NCI-H1092 treated with DMSO at 0.1 percent for 48 hours (cell line): ENCODE measurements at places on chromosomes 3 and 15.
A peak's percentile ranks its signal among the peaks of the same experiment; 100 is the strongest.

DNA sequence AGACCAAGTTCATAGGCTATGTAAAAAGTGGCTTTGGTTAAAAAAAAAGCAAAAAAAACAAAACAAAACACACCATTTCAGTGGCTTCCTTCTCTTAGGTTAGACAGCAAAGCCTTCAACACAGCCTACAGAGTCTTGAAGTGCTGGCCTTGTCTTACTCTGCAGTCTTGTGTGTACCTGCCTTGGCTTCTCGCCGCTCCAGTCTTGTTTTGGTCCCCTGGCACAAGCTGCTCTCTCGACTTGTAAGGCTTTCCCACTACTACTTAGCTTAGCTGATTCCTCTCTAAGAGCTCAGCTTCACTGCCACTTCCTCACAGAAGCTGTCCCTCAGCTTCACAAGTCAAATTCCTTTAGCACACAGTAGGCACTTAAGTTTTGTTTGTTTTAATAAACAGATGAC is 63.0 kb downstream of the ST3GAL6 start:
- no peak for DNase-seq

DNA sequence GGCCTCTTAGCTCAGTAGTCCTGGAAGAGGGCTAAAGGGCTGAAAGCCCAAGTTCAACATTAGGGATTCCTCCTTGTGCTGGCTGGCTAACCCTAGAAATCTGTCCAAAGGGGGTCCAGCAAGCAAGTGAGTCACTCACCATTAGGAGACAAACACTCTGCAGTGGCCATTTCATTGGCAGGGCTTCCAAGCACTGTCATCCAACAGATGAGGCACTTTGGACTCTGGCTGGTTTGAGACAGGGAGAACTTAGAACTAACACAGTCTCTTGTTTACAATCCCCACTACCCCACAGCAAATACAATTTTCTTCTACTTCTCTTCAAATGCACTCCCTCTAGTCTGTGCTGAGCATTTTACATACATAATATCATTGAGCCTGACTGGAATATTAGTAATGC is 10.1 kb upstream of the WNT5A start:
- DNase-seq: no peak

DNA sequence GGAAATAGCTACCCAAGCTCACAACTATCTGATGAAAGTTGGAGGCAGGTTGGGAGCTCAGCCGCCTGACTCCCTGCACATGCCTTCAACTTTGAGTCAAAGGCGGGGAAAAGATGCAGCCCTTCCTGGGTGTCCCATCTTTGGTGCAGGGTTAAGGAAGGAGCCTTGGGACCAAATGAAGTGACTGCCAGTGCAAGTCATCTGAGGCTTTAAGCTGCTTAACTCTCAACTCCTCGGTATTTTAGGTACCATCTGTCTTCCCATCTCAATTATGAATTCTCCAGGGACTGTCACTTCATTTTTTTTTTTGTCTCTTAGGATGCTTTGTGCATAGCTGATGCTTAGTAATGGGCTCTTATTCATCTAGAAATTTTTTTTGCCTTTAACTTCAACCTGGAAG is 408.8 kb upstream of the C2CD4B start:
- DNase-seq: no peak

GRCh38 chr15:70200511-70201424 is 103.1 kb upstream of the TLE3 start:
- DNase-seq: no peak

DNA sequence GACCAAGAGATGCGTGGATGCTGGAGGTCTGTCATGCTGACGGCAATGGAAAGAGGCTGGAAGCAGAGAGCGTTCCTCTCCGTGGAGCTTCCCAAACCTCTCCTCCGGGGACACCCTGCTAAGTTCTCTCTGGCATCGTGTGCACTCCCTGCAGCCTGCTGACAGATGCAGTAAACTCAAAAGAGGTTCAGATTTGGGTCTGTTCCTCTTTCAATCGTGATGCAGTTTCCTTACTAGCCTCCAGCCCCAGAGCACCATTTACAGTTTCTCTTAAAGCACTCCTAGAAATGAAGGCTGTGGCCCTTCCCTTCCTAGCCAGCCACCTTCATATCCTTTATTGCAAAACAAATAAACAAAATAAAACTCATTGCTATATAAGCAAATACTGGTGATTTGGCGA is 47.3 kb upstream of the LRRC58 start:
- DNase-seq: no peak

- no peak for DNase-seq
Observed at GRCh38 chr15:26736502-26737248, 36.2 kb downstream of the GABRB3 start.

GRCh38 chr15:45849136-45849535 is 214.3 kb downstream of the SQOR start:
- no peak for DNase-seq

GRCh38 chr3:178588628-178589027 is 52.4 kb downstream of the KCNMB2 start:
- DNase-seq: peak; percentile 69

DNA sequence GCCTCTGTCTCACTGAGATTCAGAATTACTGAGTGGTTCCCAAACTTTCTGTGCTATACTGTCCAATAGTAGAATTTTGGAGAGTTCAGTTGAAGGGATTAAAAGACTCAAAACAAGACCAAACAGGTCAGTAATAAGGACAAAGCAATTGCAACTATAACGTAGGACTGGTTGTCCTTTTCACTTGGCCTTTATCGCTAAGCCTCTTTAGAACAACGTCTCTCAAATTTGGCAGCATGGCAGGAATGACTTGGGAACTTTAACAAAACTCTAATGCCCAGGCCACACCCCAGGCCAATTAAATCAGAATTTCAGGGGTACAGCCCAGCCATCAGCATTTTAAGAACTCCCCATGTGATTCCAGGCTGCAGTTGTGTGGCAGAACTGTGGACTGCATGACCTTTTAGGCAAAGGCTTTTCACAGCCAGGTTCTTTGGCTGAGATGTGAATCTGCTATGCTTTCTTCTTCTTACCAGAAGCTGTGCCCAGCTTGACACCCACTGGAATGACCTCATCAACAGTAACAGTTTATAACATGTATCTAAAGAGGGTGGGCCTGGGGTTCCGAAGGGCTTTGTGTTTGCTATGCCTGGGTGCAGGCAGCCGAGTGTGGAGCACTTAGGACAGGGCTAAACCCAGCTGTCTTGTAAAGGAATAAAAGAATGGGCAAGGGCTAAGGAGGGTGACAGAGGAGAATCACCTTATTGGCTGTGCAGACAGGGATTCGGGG is 226.2 kb upstream of the PRICKLE2 start:
- DNase-seq: no peak

GRCh38 chr3:30124435-30125370 is 481.7 kb upstream of the TGFBR2 start:
- DNase-seq: peak; percentile 20

GRCh38 chr3:113219605-113220300 is 8.4 kb downstream of the BOC start:
- DNase-seq: no peak

GRCh38 chr3:56222866-56223265 is 245.4 kb downstream of the ERC2 start:
- no peak for DNase-seq

- DNase-seq: no peak
Observed at GRCh38 chr3:138397983-138398382, 36.4 kb upstream of the ESYT3 start.

DNA sequence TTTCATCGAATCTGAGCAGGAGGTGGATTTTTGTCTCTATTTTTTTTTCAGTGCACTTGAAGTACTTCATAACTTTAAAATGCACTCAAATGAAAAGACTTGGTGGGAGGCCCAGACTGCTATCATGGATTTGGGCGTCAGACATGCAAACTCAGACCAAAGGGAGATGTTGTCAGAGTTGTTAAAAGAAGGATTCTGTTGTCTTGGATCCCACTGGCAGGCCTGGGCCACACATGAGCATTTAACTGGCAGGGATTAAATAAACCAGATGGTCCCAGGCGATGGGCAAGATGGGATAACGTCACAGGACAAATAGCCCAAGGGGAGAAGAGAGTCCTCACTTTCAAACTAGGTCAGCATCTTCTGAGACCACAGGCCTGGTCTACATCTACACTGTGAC is 15.4 kb downstream of the RTP1 start:
- no peak for DNase-seq

DNA sequence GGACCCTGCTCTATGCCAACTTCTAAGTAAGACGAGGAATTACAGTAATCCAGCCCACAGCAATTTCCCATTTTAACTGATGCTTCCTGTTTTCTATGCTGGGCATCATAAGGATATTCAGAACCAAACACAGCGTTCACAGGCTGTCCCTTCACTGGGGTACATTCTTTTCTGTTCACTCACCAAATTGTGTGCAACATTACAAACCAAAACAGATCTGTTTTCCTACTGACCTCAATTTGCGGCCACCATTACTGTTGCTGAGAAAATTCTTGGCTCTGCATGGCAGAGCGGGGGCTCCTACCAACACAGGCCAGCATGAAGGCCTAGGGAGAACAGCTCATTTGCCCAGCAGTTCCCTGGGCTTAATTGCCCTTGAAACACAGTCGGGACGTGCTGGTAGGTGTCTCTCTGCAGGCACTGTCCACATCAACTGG is 76.5 kb downstream of the MYO1E start:
- no peak for DNase-seq

- no peak for DNase-seq
Observed at GRCh38 chr15:65752151-65752700, 39.9 kb downstream of the DENND4A start.

GRCh38 chr15:29094711-29095110 is 174.9 kb downstream of the NSMCE3 start:
- DNase-seq: no peak

DNA sequence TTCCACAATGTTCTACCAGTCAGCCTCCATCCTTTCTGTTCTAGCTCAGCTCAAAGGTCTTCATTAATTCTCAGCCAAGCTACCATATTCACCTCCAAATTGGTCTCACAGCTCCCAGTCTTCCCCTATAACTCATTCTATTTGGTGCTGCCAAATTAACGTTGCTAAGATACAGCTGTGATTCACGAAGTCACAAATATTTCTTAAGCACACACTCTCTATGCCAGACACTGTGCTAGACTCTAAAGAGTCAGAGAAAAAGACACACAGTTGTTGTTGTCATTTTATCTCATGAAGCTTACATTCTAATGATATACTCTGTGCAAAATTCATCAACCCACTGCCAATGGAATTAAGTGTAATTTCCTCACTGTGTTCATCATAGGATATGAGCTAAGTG is 102.8 kb downstream of the FRMD5 start:
- no peak for DNase-seq

- peak; percentile 5 for DNase-seq
Observed at GRCh38 chr15:74830868-74831267, 4.4 kb downstream of the CPLX3 start.

DNA sequence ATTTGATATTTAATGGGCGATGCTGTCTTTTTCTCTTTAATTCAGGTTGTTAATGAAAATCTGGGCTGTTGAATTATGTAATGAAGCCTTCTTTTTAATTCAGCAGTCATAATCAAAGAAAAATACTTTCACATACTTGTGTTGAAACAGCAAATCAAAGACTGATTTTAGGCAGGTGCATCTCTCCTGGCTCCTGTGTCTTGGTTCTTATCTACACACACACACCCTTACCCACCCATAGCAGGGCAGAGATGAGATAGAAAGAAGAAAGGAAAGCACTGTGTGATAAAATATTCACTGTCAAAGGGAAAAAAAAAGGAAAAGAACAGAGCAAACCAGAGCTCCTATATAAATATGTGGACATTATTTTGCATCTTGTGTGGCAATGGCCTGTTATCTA is 130.6 kb upstream of the CGNL1 start:
- no peak for DNase-seq
